ENCODE measurements at places on chromosomes 3 and 15.

GRCh38 chr3:39755100-39755499, 54.3 kb upstream of the MYRIP start:
- no peak for DNase-seq

GRCh38 chr15:38788918-38789317, 224.3 kb upstream of the RASGRP1 start:
- DNase-seq = no peak

DNA sequence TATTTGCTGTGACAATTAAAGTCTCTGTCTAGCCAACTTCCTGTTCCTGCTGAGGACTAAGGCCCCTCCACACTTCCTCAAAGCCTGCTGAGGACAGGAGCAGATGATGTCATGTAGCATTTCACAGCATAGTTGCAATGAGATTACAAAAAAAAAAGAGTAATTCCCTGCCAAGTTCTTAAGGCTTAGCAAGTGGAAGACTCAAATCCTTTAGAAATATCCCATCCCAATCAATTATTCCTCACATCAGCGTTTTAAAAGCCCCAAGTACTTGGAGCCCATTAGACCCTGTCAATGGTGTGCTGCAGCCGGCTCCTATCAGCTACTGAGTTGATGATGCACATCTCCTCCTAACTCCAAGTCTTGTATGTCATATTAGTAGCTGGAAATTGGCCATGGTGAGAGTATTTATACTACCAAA, 51.7 kb downstream of the TRANK1 start:
- DNase-seq = no peak

DNA sequence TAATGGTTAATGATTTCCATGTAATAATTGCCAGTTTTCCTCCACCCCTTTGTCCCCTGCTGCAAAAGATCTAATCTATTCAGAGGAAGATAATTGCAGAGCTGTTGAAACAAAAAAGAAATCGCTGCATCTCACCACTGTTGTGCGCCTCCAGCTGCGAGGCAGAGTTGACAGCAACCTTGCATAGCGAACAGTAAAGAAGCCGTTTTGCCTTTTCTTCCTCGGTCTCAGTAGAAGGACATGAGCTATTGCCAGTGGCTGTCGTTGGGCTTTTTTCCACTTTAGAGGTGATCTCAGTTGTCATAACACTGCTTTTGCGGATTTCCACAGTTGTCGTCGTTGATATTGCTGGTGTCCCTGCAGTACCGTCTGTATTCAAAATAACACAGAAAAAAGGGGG, 314.2 kb downstream of the ZNF385D start:
- DNase-seq = no peak

GRCh38 chr3:86149054-86149453, 841.9 kb downstream of the VGLL3 start:
- DNase-seq = no peak

DNA sequence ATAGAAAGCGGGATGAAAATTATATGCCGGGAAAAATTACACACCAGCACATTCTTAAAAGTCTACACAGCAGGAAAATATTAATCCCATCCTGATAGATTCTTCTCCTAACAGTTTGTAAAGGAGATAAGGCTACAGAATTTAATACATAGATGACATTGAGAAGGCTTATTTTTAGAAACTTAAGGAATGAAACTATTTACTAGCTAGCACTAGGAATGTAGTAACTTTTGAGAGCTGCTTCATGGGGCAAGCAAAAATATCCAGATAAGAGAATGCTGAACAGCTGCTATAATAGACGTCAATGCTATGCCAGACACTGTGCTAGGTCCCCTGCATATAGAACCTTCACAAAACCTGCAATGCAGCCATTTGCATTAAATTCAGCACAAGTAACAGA, 912.7 kb upstream of the NR2F2 start:
- DNase-seq = no peak

DNA sequence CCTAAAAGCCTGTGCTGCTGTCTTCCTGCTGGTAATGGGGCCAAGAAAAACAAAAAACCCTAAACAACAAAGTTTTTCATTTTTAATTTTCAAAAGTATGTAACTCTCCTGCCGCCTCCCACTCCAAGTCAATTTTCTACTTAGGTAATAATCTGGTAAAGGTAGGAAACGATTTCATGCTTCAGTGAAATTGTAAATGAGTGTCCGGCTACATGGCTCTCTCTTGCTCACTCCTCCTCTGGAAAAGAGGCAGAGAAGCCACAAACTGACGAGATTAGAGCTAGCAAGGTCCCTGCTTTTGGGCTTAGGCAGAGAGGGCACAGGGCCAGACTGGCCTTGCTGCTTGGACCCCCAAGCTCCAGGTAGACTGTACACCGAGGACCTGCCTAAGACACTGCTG, 23.5 kb downstream of the KLHL25 start:
- no peak for DNase-seq

DNA sequence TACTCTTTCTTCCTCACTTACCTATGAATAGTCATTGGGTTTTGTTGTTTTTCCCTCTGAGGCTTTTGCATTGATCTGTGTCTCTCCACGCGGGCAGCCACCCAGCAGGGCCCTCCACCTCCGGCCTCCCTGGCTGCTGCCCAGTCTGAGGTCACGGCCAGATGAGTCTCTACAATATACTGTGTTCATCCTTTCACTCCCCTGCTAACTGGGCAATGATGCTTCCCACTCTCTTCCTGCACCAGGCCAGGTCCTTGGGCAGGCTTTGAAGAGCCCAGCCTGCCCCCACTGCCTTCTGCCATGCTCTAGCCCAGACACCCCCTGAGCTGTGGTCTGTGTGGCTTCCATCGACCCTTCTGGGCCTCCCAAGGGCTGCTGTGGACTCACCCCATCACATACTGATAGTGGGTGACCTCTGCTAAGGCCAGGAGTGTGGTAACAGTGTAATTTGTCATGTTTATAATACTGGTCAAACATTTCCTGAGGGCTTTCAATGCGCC, 18.0 kb downstream of the PDIA5 start:
- DNase-seq = no peak

DNA sequence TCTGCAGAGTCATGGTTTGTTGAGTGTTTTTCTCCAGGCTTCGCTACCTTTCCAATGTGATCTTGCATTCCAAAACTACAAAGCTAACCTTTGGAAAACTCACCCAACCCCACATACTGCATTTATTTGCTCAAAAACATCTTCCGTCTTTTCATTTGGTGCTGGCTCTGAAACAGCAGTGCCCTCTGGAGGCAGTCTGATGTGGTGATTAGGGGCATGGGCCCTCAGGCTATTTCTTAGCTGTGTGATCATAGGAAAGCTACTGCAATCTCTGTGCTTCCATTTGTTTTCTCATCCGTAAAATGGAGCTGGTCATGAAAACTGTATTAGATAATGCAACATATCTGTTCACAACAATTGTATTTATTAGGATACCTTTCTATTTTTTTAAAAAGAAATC, 47.0 kb downstream of the MTHFS start:
- no peak for DNase-seq

DNA sequence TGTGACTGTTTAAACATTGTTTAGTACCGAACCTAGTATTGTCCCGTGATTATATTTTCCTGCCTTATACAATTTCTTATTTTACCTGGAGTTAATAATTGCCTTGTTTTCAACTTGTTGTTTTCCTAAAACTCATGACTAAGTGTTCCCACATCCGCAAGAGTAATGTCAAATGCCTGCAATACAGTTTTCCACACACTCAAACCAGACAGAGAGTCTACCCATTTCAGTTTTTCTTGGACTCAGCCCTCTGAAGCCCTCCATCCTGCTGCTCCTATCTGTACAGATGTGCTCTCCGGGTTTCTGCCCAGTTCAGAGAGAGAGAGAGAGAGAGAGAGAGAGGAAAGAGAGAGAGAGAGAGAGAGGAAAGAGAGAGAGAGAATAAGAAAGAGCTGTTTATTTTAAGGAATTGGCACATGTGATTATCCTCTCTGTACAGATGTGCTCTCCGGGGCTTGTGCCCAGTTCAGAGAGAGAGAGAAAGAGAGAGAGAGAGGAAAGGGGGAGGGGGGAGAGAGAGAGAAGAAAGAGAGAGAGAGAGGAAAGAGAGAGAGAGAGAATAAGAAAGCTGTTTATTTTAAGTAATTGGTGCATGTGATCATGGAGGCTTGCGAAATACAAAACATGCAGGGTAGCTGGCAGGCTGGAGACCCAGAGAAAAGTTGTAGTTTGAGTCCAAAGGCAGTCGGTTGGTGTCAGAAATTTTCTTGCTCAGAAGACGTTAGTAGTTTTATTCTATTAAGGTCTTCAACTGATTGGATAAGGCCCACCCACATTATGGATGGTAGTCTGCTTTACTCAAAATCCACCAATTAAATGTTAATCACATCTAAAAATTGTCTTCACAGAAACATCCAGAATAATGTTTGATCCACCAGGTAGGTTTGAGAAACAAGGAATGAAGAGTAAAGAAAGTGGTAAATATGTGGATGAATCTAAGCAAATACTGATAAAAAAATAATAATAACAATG, 104.1 kb upstream of the GOLGA8J start:
- DNase-seq = no peak

DNA sequence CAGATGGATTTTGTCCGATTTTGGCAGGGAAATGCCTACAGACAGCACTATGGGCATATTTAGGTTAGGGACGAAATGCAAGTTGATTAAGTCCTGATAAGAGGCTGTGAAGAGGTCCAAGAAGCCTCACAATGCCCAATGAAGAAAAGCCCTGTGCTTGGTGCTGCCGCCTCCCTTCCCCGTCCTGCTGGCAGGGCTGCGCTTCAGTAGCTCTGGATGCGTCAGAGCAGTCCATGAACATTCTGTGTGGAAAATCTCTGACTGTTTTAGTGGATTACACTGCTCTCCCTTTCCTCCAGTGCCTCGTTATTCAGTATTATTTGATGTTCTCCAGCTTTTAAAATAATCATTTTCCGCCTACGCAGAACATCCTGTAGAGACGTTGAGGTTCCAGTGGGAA, 39.6 kb downstream of the MLH1 start:
- no peak for DNase-seq

GRCh38 chr3:187717572-187717971, 15.2 kb upstream of the RTP2 start:
- DNase-seq = no peak

DNA sequence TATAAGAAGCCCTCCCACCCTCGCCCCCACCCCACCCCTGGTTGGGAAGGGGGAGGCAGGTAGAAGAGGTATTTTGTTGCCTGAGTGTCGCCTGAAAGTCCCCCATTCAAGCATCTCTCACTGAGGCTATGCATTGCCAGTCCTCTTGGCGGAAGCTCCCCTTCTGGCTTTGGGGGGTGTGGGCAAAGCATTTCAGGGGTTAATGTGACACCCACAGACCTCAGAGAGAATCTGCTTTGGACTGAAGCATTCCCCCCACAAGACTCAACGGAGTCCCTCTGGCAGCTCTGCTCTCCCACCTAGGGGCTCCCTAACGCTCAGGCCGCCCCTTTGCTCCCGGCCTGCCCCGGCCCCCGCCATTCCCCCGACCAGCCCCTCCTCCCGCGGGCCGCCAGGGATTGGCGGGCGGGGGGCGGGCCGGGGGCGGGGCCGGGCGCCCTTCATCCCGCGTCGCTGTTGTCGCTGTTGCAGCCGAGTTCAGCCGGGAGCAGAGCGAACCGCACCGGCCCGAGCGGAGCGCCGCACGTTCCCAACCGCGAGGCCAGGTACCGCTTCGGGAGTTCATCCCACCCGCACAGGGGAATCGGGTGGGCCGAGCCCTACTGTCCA, at the start of gene SLC38A3:
Gene SLC38A3 (plus strand): TSS at position 468 of the 609 bp plus-strand sequence. CDS start 8,929 bp downstream, outside the sequence.
- DNase-seq = no peak

- DNase-seq = no peak
Measured at GRCh38 chr3:36738702-36739101, 25.7 kb downstream of the DCLK3 start.

- DNase-seq = no peak
Measured at GRCh38 chr15:75193976-75194375, 7.7 kb upstream of the C15orf39 start.

DNA sequence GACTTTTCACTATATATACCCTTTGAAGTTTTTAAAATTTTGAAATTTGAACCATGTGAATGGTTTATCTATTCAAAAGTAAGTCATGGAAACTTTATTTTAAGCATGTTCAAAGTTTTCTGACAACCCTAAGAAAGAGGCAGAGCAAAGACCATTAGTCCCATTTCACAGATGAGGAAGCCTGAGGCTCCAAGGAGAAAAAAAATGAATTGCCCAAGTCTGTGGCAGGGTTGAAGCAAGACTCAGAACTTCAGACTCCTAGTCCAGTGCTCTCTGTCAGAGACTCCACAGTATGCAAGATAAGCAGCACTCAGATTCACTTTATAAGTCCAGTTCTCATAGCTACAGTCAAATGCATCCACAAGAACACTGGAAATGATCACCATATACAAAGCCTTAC, 4.5 kb downstream of the RAB43 start:
- DNase-seq = no peak

DNA sequence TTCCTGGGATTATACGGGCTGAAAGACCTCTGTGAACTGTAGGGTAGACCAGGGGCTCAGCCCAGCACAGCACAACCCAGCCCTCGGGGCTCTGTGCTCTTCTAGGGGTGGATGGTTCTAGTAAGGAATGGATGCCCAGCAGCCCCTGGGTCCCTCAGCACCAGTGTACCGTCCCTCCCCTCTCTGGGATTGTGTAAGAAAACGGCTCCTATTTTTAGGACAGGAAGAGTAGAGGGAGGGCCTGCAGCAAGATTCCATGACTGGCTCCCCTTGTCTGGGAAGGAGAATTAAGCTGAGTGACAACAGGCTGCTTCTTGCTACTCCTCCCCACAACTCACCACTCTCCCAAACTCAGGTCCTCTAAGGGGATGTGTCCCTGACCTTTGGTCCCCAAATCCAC, 270.8 kb upstream of the TOPAZ1 start:
- DNase-seq = no peak

- no peak for DNase-seq
Measured at GRCh38 chr3:134754768-134755559, 40.1 kb upstream of the EPHB1 start.

GRCh38 chr3:27345493-27345892, 23.7 kb downstream of the NEK10 start:
- DNase-seq = no peak

GRCh38 chr3:30587904-30588303, 18.5 kb upstream of the TGFBR2 start:
- DNase-seq = no peak

DNA sequence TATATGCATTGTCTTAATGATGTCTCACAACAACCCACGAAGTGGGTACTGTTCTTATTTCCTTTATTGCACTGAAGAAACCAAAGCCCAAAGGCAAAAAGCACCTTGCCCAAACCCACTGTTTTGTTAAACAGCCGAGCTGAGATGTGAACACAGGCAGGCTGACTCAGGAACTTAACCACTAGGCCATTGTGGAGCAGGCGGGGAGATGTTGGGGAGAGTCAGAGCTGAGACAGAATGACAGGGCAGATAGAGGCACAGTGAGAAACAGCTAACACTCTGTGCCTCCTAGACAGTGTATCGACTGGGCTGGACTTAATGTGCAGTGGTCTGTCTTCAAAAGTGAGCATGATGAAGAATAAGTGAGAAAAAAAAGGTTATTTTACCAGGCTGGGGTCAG, 56.5 kb downstream of the RPLP1 start:
- no peak for DNase-seq
